ENCODE measurements at places on chromosomes 1 and 21.

GRCh38 chr1:14607295-14607694 lies 8.8 kb downstream of the KAZN start:
- DNase-seq = no peak

- no peak for DNase-seq
These were observed 46.6 kb downstream of the TTC3 start for GRCh38 chr21:37119421-37120218.

DNA sequence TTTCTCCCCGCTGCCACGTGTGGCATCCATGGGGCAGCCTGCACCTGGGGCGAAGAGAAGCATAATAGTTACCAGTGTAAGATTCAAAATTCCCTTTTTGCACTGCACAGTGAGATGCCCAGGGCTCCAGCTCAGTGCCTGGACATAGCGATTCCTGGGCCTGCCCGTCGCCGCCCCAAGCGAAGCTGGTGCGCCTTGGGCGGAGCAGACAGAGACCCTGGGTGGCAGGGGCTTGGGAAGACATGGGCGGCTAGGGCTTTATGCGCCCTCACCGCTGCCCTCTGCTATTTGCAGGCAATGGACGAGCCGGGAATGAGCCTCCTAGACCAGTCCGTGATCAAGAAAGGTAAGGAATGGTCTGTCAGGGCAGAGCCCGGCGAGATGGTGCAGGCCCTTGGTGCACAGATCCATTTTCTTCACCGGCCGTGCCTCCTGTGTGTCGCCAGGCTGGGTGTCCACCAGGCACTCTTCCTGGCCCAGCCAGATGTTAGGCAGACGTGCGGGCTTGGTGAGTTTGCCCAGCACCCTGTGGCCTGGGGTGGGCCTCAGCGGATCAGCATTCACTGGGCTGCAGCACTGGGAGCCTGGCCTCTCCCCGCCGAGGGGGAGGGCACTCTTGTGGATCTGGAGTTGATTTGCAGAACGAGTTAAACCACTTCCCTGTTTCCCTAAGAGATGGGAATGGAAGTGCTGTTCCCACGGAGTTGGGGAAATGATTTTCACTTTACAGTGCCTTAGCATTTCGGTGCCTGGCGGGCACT lies 1.7 kb downstream of the TFAP2E start:
- no peak for DNase-seq

- DNase-seq = no peak
These were observed 28.7 kb downstream of the KCNA3 start for GRCh38 chr1:110645821-110646735.

DNA sequence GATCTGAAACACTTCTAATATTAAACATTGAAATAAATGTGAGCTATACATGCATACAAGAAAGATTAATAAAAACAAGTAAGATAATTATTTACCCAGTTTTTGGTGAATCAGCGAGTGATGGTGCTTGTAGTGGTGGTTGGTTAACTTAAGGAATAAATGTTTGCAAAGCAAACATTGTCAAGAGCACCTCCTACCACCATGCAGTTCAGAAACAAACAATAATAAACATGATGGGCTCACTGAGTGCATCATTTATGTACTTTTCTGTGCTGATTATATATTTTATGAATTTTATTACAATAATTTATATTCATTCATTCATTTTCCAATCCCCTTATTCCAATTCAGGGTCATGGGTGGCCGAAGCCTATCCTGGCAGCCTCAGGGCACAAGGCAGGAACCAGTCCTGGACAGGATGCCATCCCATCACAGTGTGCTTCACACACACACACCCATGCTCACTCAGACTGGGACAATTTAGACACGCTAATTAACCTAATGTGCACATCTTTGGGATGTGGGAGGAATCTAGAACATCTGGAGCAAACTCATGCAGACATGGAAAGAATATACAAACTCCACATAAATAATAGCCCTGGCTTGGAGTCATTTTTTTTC lies 57.8 kb downstream of the ZMYM4 start:
- DNase-seq = no peak

DNA sequence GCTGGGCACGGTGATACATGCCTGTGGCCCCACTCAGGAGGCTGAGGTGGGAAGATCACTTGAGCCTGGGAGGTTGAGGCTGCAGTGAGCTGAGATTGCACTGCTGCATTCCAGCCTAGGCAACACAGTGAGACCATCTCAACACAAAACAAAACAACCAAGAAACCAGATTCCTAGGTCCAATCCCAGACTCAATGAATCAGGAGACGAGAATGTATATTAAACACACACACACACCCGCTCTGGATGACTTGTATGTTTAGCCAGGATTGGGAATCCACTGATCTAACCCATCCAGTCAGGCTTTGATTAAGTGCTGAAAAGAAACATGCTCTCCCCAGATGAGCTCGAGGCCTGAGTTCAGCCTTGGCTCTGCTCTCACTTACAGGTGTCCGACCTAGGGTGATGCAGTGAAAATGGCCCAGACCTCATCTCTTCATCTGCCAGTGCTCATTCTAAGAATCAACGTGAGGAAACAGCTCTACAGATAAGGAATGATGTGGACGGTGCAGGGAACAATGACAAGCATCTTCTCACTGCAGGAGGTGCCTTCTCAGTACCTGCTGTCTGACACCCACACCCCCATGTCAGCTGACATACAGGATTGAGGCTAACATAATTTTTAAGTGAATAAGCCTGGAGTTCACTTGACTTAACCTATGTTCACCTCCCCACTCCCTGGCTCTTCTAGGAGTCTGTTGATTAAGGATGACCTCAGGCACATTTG lies 15.3 kb upstream of the SRSF4 start:
- no peak for DNase-seq
